ENCODE measurements at places on chromosomes 11 and 22.

DNA sequence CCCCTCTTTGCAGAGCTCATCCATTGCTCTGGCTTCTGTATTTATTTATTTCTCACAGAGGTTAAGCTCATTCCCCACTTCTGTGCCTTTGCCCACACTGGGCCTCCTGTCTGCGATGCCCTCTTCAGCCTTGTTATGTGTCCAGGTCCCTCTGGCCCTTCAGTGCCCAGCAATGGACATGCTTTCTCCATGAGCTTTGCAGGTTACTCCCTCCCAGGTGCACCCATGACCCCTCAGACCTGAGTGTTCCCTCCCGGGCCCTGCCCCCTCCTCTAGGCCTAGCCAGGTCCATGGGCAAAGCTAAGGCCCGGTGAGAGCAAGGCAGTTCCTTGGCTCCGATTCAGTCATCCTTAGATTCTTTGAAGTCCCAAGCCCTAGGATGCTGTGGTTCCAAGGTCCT is 17.5 kb upstream of the ARHGEF17 start:
- H3K4me3 ChIP-seq: no peak overlapping the region
- no peak for DNase-seq
- peaks cover 9% of the 10 kb centered on the region for H3K4me1 ChIP-seq
- H3K27me3 ChIP-seq: no peaks in the 10 kb centered on the region

GRCh38 chr11:13427440-13427839 is 35.6 kb downstream of the BTBD10 start:
- H3K4me3 ChIP-seq: no peak overlapping the region
- peaks cover 23% of the 10 kb centered on the region for H3K36me3 ChIP-seq
- DNase-seq: no peak

DNA sequence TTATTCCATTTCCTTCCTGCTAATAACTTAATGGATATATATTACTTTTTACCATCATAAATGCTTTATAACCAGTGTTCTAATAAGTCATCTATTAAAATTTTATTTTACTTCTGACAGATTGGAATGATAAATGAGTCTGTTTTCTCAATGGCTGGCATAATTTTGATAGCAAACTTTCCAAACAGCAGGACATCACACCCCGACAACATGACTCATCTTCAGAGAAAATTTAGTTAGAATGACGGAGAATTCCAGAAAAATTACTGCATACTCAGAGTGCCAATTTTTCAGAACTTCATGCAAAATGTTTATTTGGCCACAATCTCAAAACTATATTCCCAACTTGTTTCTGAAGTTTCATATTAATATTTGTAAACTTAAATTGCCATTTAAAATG is 174.4 kb downstream of the SWAP70 start:
- no peaks in the 10 kb centered on the region for H3K27me3 ChIP-seq
- no peak overlapping the region for H3K27ac ChIP-seq
- H3K4me1 ChIP-seq: peaks cover 12% of the 10 kb centered on the region
- peaks cover 35% of the 10 kb centered on the region for H3K36me3 ChIP-seq

DNA sequence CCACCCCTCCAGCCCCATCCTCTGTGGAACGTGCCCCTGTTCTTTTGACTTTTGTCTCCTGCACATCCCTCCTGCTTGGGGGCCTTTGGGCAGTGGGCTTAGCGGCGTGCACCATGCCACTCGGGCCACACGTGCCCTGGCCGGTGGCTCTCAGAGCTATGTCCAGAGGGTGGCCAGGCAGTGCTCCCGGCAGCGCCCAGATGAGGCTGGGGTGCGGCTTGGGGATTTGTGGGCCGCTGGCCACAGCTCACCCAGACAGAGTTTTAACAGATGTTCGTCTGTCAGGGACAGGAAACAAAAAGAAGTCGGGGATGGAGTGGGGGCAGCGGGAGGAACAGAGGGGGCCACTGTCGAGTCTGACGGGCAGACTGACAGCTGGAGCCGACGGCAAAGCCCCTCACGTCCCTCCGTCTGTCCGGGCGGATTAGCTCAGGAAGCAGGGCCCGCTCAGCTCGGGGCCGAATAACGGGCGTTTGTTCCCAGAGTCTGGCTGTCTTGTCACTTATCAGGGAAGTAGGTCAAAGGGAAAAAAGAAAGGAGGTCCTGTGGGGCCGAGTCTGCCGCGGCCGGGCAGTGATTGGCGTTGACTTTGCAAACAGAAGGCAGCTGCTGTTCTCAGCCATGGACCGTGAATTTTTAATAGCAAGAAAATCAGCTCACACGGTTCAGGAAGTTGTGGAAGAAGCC is 61.6 kb downstream of the LRP5 start:
- H3K36me3 ChIP-seq: no peaks in the 10 kb centered on the region
- no peaks in the 10 kb centered on the region for H3K4me1 ChIP-seq
- H3K27me3 ChIP-seq: peaks cover 1% of the 10 kb centered on the region

GRCh38 chr11:27315836-27316235 is 47.2 kb downstream of the CCDC34 start:
- DNase-seq: no peak
- no peaks in the 10 kb centered on the region for H3K4me1 ChIP-seq
- no peak overlapping the region for H3K27ac ChIP-seq

DNA sequence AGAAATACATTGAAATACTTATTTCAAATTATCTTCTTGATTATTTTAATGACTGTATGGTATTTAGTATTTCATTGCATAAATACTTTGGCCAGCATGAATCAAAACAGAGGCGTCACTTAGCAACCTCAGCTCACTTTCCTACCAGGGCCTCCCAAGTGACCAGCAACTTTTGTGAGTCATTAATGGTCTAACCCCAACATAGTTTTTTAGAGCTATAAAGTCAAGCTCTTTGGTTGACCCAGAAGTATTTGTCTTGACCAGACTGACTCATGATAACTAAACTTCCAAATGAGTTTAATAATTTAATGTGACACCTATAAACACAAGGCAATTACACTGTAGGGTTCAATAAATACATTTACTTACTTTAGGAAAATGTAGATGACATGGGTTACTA is 27.9 kb upstream of the RBMXL2 start:
- H3K27me3 ChIP-seq: no peaks in the 10 kb centered on the region
- H3K4me3 ChIP-seq: no peak overlapping the region
- H3K36me3 ChIP-seq: no peaks in the 10 kb centered on the region
- no peaks in the 10 kb centered on the region for H3K4me1 ChIP-seq

- DNase-seq: peak; percentile 60
- no peak overlapping the region for H3K4me3 ChIP-seq
- H3K4me1 ChIP-seq: no peaks in the 10 kb centered on the region
- peaks cover 9% of the 10 kb centered on the region for H3K27me3 ChIP-seq
- no peaks in the 10 kb centered on the region for H3K36me3 ChIP-seq
- no peak overlapping the region for H3K27ac ChIP-seq
These were observed 13.9 kb upstream of the TP53AIP1 start for GRCh38 chr11:128956401-128957201.

DNA sequence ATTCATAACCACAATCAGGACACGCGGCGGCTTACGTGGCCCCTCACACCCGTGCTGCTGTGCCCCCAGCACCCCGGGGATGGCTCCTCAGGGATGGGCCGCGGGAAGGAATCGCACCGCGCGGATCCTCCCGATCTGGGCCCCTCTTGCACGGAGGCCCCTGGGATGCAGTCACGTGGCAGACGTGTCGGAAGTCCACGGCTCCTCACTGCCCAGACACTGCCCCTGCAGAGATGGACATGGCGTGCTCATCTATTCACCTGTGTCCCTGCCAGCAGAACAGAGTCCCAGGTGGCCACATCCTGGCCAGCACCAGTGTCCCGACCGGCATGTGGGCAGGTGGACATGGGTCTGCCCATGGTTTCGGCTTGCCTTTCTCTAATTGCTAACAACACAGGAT is 12.8 kb downstream of the MOB2 start:
- no peaks in the 10 kb centered on the region for H3K27me3 ChIP-seq
- DNase-seq: no peak
- peaks cover 4% of the 10 kb centered on the region for H3K36me3 ChIP-seq

GRCh38 chr22:44659140-44659539 is 42.9 kb upstream of the PRR5 start:
- H3K27me3 ChIP-seq: peaks cover 8% of the 10 kb centered on the region
- H3K36me3 ChIP-seq: no peaks in the 10 kb centered on the region
- DNase-seq: no peak
- H3K4me3 ChIP-seq: no peak overlapping the region
- H3K4me1 ChIP-seq: peaks cover 39% of the 10 kb centered on the region
- no peak overlapping the region for H3K27ac ChIP-seq

GRCh38 chr22:31566484-31566883 is 70.1 kb downstream of the SFI1 start:
- no peak for DNase-seq
- H3K27ac ChIP-seq: no peak overlapping the region
- H3K36me3 ChIP-seq: peaks cover 5% of the 10 kb centered on the region
- no peak overlapping the region for H3K4me3 ChIP-seq
- no peaks in the 10 kb centered on the region for H3K4me1 ChIP-seq
- peaks cover 3% of the 10 kb centered on the region for H3K27me3 ChIP-seq

GRCh38 chr22:40407831-40408717 is 37.7 kb downstream of the SGSM3 start:
- H3K27me3 ChIP-seq: no peaks in the 10 kb centered on the region
- no peak overlapping the region for H3K4me3 ChIP-seq
- no peak overlapping the region for H3K27ac ChIP-seq
- peaks cover 25% of the 10 kb centered on the region for H3K4me1 ChIP-seq
- DNase-seq: no peak

DNA sequence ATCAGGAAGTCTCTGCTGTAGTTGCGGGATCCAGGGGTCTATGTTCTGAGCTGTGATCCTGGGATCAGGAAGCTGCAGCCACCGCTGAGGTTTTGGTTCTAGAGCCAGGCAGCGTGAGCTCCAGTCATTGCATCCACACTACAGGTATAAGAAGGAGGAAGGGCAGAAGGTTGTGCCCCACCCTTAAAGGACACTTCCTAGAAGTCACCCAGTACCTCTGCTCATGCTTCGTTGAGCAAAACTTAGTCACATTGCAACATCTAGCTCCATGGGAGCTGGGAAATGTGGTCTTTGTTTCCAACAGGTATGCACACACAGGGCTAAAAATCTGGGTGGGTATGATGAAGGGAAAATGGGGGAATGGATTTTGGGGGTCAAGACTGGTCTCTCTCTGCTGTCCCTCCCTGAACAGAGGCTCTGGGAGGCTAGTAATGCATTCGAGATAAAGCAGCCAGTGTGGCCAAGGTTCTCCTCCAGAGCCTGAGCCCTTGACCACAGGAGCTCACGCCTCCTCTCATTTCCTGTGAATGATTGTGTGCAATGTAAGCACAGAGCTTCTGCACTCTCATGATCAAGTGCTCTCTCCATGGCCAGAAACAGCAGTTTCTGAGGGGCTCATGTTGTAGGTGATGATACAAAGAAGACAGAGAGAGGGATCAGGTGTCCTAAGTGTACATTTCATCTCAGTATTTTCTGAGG is 86.8 kb upstream of the OR4B1 start:
- peak overlapping the region; percentile 12 for H3K4me3 ChIP-seq
- peaks cover 2% of the 10 kb centered on the region for H3K27me3 ChIP-seq
- peak overlapping the region; percentile 84 for H3K27ac ChIP-seq
- H3K4me1 ChIP-seq: peaks cover 51% of the 10 kb centered on the region

GRCh38 chr11:97893612-97894011 is 1127.1 kb upstream of the CNTN5 start:
- H3K36me3 ChIP-seq: no peaks in the 10 kb centered on the region
- no peak for DNase-seq
- no peak overlapping the region for H3K27ac ChIP-seq
- no peak overlapping the region for H3K4me3 ChIP-seq
- H3K27me3 ChIP-seq: no peaks in the 10 kb centered on the region

GRCh38 chr22:17566776-17567175 is 3.5 kb downstream of the SLC25A18 start:
- no peak for DNase-seq
- no peaks in the 10 kb centered on the region for H3K36me3 ChIP-seq
- no peaks in the 10 kb centered on the region for H3K4me1 ChIP-seq
- no peak overlapping the region for H3K4me3 ChIP-seq
- H3K27ac ChIP-seq: no peak overlapping the region

GRCh38 chr11:2554338-2555207 is 109.8 kb downstream of the KCNQ1 start:
- H3K27me3 ChIP-seq: no peaks in the 10 kb centered on the region
- H3K4me1 ChIP-seq: no peaks in the 10 kb centered on the region
- DNase-seq: no peak
- H3K27ac ChIP-seq: no peak overlapping the region

GRCh38 chr22:47457509-47458300 is 695.3 kb downstream of the TBC1D22A start:
- no peaks in the 10 kb centered on the region for H3K4me1 ChIP-seq
- no peak overlapping the region for H3K27ac ChIP-seq
- H3K36me3 ChIP-seq: no peaks in the 10 kb centered on the region
- no peak for DNase-seq
- peaks cover 5% of the 10 kb centered on the region for H3K27me3 ChIP-seq
- no peak overlapping the region for H3K4me3 ChIP-seq
